Activated naive CD4-positive, alpha-beta T cell (primary cell): ENCODE measurements at places on chromosomes 5 and 9.

DNA sequence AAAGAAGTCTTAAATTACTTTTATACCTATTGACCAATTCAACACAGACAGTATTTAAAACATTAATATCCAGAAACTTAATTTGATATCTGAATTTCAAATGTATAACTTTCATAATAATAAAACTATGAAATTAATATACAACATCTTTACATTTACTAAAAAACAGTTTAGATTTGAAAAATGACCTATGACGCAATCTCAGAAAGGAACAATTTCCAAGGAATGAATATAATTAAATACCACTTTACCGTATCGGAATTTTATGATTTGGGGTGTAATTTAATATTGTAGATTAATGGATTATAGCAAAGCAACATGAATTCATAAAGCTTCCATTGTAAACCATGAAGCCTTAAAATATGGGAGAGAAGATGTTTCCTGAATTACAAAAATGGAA lies 321.5 kb upstream of the TRPM3 start:
- no peak for DNase-seq

GRCh38 chr9:133779081-133779480 lies 40.9 kb upstream of the SARDH start:
- no peak for DNase-seq

- DNase-seq, result no peak
These were observed 20.0 kb downstream of the ERAP2 start for GRCh38 chr5:96896276-96896675.

- no peak for DNase-seq
These were observed 26.6 kb downstream of the NEK6 start for GRCh38 chr9:124284237-124284831.

DNA sequence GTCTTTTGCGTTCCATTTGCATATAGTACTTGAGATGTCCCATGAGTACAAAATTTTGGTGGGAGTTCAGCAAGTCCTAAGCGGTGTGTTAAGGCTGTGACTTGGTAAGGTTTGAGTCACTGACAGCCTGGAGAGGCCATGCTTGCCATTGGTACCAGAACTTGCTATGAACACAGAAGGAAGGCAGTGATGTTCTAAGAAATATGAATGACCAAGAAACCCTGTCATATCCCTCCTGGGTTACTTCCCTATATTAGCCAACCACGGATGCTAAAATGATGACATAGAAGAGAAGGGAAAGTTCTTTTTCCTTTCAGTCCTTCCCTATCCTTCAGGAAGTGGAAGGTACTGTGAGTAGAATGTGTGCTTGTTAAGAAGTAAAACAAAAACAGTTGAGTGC lies 136.7 kb downstream of the GCNT1 start:
- DNase-seq, result no peak
